Activated CD4-positive, alpha-beta T cell treated with anti-CD3 and anti-CD28 coated beads for 1 hour (primary cell): ENCODE measurements at places on chromosomes 7 and 10.

GRCh38 chr7:46685051-46685450 lies 764.0 kb upstream of the IGFBP3 start:
- no peak for DNase-seq

- no peak for DNase-seq
Observed at GRCh38 chr7:4519819-4520520, 162.1 kb upstream of the FOXK1 start.

DNA sequence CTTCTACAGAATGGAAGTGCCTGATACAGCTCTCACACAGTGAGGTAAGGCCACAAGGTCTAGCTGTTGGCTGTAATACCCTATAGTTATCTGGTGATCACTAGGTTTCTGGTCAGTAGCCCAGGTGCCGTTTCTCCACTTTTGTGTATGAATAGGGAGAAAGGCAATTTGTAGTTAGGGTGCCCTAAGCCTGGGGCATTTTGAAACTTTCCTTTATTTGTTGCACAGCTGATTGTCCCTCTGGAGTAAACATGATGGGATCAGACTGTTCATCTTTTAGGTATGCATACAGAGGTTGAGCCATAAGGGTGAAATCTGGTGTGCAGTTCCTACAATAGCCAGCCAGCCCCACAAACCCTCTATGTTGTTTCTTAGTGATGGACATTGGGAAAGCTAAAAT lies 112.4 kb downstream of the ANKRD26 start:
- DNase-seq = no peak

DNA sequence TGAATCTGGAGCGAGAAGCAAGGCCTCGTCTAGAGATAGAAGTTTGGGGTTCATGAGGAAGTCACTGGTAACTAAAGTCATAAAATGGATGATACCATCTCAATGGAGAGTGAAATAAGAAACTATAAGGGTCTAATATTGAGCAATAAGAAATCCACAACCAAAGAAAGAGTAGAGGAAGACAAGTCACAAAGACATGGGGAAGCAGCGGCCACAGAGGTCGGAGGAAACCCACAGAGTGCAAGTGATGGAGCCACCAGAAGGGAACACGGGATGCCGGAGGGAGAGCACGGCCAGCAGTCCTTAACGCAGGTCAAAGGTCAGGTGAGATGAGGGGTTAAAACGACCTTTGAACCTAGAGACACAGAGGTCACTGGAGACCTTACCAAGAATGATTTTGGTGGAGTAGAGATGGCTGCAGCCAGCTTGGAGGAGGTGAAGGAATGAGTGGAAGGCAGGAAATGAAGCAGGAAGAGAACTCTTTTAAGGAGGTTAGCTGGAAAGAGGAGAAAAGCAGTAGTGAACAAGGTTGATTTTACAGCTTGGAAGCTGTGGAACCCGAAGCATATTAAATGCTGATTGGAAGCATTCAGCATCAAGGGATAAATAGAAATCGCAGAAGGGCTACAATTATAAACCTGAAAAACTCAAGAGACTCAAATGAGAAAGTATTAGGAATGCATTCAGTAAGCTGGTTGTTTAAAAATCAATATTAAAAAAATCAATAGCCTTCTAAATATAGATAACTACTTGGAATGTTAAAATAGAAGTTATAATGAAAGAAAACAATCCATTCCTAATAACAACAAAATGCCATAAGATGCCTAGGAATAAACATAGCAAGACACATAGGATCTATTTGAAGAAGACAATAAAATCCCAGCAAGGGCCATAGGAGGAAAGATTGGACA lies 93.7 kb downstream of the SVOPL start:
- DNase-seq = no peak

- no peak for DNase-seq
Observed at GRCh38 chr10:43299579-43299978, 32.7 kb upstream of the RASGEF1A start.

GRCh38 chr10:104445359-104445758 lies 91.7 kb downstream of the CFAP58 start:
- DNase-seq = no peak

GRCh38 chr10:11018432-11018841 lies 765 bp downstream of the CELF2 start:
- no peak for DNase-seq

DNA sequence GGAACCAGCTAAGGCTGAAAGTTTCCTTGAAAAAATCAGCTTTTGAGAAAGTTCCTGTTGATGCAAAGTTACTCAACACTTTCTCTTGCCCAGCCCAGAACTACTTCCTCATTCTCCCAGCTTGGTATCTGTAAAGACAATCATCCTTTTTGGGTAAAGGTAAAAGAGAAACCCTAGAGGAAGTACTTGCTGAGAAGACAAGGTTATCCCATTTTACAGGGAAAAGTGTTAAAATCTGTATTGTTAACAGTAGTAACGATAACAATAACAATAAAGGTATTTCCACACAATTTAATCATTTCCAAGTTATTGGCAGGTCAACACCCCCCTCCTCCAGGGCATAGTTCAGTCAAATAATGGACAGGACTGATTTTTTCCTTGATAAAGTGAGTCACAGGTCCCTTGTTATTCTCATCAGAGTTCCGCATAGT lies 2.4 kb downstream of the ALOX5 start:
- no peak for DNase-seq

DNA sequence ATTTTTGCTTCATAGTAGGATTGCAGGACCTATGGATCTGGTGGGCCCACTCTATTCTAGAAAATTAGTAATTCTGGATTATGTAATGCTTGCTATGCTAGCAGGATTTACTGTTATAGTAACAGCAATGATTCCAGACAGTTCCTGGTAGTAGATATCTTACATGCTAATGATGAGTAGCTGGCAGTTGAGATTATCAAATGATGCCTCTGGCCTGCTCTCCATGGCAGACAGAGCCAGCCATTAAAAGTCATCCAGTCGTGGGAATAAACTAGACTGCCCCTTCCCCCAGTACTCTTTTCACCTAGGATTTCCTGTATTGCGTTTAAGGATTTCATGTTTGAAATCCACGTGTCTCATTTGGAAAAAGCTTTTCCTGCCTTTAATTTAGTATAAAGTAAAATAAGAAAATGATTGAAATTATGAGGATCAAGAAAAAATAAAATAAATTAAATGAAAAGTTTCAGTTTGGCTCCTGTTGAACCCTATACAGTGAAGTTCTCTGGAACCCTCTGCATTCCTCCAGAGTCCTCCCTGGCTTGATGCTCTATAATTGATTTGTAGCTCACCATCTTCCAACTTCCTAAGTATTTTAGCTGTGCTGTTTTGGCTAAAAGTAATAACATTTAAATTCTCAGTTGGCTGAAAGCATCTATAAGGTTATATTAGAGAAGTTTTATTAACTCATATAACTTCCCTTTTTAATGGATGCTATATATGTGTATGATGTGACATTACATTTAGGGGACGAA lies 14.6 kb downstream of the UMAD1 start:
- DNase-seq = no peak

DNA sequence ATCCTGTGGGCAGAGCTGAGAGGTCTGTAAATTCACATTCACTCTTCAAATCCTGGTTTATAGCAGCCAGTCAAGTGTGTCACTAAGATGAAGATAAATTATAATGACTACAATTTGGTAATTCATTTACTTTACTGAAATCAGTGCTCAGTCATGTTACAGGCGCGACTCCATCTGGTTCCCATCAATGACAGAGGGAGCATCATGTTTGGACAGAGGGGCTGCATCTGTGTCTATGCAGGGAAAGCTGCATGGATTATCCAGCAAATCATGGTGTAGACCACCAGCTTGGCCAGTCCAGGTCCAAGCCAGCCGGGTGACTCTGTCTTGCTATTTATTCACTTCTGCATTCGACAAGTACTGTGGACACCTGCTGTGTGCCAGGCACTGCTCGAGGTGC lies 214.1 kb upstream of the ZNF32 start:
- DNase-seq = no peak

DNA sequence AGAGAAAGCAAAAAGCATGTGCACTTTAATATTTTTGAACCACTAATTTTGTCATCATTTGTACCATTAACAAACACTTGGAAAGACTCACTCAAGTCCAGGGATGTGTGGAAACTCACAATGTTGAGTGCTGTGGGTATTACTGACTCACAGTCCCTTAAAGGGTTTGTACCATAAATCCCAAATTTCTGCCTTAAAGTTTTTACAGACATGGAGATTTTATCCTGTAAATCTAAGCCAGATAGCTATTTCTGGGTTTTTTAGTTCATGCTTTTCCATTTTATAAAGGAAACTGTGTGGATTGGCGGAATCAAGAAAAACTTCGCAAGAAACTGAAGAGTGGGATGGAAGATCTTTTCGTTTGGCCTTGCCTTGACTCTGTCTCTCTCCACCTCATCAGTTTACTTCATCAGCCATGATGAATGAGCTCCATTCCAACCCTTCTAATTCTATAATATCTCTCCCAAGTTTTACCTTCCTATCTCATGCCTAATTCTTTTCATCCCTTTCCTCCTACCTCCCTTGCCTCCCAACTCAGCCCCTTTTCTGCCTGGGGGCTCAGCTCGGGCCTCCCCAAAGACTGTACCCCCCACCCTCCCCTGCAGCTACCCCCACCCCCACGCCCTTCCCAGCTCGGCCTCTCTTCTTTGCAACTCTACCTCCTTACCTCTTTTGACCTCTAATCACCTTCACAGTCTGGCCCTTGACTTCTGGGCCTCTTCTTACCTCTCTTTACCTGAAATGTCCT lies 218.5 kb upstream of the MKLN1 start:
- no peak for DNase-seq
